ENCODE measurements at places on chromosomes 4 and X.
A peak's percentile ranks its signal among the peaks of the same experiment; 100 is the strongest.

DNA sequence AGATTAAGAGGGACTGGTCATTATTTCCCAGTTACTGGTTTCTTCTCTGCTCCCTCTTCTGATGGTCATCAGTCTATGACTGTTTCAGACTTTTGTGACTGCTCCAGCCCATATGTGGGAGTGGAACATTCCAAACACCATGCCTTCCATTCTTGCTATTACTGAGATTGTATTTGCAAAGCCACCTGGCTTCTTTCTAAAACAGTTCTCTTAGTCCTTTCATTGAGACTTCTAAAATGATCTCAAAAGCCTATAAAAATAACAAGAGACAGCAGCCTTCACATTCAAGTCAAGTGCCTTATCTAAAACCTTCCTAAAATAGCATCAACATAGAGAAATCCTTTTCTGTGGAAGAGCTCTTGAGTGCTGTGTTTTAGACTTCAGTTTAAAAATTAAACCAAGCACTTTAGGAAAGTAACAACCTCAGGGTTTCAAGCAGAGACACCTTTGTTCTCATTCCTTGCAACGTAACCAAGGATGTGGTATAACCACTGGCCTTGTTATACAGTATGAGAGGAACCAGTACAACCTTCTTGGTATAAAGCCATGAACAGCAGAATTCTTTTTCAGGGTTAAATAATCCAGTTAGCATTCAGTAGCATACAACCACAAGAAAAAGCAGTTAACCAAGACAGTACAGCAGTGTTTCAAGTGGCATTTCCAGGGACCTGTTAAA, 97.1 kb downstream of the NFKB1 start:
- DNase-seq, result no peak

- DNase-seq, result no peak
These were observed 212.5 kb upstream of the PSAPL1 start for GRCh38 chr4:7647186-7647585.

DNA sequence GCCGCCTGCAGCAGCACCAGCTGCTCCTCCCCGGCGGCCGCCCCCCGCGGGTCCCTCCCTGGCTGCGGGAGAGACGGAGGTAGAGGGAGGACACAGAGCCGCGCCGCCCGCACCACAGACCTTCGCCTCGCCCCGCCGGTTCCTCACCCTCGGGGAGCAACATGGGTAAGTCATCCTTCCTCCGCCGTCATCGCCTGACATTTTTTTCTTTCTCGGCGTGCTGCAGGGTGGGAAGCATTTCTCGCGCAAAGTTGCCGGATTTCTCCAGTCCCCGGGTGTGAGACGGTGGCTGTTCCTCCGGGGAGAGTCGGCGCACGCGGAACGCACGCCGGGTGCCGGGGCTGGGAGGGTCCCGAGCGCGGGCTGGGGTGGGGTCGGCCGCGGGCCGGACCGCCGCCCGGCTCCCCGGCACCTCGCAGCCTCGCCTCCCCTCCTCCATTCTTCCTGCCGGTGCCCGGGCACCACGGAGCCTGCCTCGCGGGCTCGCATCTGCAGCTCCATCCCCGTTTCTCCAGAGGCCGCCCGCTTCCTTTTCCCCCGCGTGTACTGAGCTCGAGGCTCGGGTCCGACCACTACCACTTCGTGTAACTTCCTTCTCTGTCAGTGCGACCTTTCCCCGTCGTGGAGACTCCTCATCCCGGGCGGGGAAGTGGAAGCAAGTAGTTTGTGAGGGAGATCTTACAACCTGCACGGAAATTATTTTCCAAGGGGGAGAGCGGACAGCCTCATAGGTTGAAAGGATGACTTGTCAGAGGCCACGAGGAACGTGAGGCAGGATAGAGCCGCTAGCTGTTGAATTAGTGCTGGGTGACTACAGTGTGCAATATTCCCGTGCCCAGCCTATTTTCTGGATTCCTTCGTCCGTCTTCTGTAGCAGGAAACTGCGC, 464 bp downstream of the RAP1GDS1 start:
- peak; percentile 9 for DNase-seq

- no peak for DNase-seq
These were observed 238.9 kb downstream of the NR3C2 start for GRCh38 chr4:148203056-148203898.

GRCh38 chrX:28979877-28980276, 392.6 kb downstream of the IL1RAPL1 start:
- DNase-seq, result no peak

- DNase-seq, result no peak
These were observed 156.3 kb downstream of the CPEB2 start for GRCh38 chr4:15158406-15159091.

GRCh38 chr4:183986971-183987946, 82.2 kb downstream of the STOX2 start:
- no peak for DNase-seq

- DNase-seq, result no peak
These were observed 59.6 kb downstream of the DCX start for GRCh38 chrX:111352424-111352823.

GRCh38 chrX:36199928-36200327, 280.4 kb downstream of the CFAP47 start:
- no peak for DNase-seq

DNA sequence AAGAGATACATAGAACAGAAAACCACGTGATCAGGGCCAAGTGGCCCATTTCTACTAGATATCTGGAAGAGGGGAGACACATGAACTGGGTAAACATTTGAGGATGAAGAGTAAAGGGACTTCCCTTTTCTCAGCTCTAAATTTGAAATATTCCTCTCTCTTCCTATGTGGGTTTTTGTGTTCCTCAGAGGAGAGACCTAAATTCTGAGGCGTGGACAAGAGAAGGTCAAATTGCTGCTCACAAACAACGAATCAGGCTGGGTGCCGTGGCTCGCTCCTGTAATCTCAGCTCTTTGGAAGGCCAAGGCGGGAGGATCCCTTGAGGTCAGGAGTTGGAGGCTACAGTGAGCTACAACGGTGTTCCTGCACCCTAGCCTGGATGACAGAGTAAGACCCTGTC, 216.0 kb downstream of the PTTG2 start:
- DNase-seq, result no peak

- no peak for DNase-seq
These were observed 184.3 kb downstream of the HS6ST2 start for GRCh38 chrX:132774010-132774714.

GRCh38 chr4:169582706-169583105, 29.7 kb downstream of the NEK1 start:
- no peak for DNase-seq

- DNase-seq, result no peak
These were observed 79.2 kb upstream of the CLCN4 start for GRCh38 chrX:10077425-10078188.

GRCh38 chr4:137794764-137795254, 262.5 kb upstream of the PCDH18 start:
- no peak for DNase-seq

GRCh38 chr4:48127231-48127630, 6.8 kb downstream of the TXK start:
- no peak for DNase-seq

- DNase-seq, result no peak
These were observed 26.5 kb downstream of the ZNF81 start for GRCh38 chrX:47863187-47863586.

DNA sequence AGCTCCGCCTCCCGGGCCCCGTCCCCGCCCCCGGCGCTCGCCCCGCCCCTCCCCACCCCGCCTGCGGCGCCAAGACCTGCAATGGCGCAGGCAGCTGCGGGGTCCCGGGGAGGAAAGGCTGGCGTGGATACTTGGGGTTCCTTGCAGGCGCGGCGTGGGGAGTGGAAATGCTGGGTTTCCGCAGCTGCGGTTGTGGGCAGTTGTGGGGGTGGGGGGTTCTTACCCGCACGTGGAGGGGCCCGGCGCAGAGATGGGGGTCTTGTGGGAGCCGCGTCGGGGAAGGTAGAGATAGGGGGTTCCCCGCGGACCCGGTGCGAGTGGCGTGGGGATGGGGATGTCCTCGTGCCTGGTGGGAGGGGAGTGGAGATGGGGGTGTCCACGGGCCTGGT, 680 bp upstream of the ASMTL start:
- no peak for DNase-seq

DNA sequence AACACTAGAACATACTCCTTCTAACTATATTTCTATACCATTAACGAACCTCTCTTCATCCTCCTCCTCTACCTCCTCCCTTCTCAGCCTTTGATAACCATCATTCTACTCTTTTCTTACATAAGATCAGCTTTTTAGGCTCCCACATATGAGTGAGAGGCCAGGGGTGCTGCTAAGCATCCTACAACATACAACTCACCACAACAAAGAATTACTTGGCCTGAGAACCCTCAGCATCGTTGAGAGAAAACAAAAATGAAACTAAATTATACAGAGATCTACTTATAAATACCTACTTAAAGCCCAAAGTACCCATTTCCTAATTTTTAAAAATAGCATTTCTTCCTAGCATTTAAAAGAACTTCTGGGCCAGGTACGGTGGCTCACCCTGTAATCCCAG, 77.7 kb downstream of the CC2D2A start:
- DNase-seq, result no peak

DNA sequence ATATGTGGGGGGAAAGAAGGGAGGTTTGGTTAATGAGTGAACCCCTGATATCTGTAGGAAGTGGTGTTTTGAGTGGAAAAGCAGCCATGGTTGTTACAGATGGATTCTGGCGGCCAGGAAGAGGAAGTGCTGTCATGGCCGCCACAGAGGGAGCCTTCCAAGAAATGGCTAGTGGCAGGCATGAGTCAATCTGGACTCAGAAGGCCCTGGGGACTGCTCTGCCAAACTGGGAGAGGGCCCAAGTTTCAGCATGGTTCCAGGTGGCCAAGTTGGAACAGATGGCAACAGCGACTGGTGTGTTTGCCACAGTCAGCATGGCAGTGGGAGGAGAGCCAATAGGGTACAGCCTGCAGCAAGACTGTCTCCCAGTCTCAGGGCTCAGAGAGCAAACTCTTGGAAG, 32.5 kb downstream of the ETDB start:
- no peak for DNase-seq

- no peak for DNase-seq
These were observed 11.0 kb downstream of the INTU start for GRCh38 chr4:127643791-127644190.

DNA sequence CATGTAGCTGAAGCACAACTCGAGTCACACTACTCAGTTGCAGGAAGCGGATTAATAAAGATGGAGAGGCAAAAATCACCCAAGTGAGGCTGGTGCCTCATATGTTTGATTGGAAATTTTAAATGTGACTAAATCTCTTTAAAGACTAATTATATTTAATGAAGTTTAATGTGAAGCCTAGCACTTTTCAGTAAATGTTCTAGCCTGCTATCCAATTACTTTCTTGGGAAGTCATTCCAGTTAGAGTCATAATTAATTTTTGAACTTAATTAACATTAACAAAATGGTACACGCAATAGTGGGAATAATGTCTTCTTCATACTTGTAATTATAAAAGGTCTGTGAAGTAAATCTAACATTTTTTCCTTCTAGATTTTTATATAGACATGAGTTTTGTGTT, 20.6 kb downstream of the F11 start:
- DNase-seq, result no peak

- DNase-seq, result no peak
These were observed 108.3 kb upstream of the RPS6KA3 start for GRCh38 chrX:20374900-20375438.

DNA sequence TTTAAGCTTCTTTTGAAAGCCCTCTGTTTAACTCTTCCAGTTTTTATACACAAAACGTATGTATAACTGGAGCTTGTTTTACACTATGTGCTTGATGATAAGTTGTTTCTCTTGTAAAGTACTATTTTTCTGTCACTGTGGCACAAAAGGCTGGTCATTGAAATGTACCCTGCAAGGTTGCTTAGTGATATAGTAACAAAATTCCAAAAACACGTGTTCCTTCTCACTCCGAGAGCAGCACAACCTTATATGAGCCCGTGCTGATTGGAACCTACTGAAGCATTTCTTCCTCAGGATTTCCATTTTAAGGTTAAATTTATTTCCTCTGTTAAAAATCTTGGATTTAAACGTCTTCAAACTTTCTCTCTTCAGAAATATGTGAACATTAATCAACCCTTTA, 772.9 kb upstream of the TENM3 start:
- DNase-seq, result no peak

GRCh38 chr4:142405695-142406498, 440.2 kb downstream of the INPP4B start:
- DNase-seq, result no peak

DNA sequence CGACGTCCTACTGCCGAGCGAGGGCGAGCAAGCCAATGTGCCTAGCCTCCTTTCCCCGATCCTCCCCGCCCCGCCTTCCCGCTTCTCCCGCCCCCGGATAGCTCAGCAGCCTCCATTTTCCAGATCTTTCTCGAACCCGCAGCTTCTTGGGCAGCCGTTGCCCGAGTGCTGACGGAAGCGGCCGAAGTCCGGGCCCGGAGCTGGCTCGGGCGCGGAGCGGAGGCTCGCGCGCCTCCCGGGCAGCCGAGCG, 172 bp upstream of the HSPA4L start:
- DNase-seq, result no peak

- no peak for DNase-seq
These were observed 131.5 kb downstream of the PACRGL start for GRCh38 chr4:20831746-20832145.

Data from stimulated activated CD8-positive, alpha-beta memory T cell treated with anti-CD3 and anti-CD28 coated beads, Interleukin-7, amount 100 ng/mL, for 1 hour (primary cell).